ENCODE measurements at places on chromosomes 16 and 17.

- no peak for DNase-seq
These were observed 19.8 kb downstream of the FMNL1 start for GRCh38 chr17:45241328-45242028.

GRCh38 chr17:56822725-56823124 lies 11.0 kb downstream of the C17orf67 start:
- DNase-seq: no peak

DNA sequence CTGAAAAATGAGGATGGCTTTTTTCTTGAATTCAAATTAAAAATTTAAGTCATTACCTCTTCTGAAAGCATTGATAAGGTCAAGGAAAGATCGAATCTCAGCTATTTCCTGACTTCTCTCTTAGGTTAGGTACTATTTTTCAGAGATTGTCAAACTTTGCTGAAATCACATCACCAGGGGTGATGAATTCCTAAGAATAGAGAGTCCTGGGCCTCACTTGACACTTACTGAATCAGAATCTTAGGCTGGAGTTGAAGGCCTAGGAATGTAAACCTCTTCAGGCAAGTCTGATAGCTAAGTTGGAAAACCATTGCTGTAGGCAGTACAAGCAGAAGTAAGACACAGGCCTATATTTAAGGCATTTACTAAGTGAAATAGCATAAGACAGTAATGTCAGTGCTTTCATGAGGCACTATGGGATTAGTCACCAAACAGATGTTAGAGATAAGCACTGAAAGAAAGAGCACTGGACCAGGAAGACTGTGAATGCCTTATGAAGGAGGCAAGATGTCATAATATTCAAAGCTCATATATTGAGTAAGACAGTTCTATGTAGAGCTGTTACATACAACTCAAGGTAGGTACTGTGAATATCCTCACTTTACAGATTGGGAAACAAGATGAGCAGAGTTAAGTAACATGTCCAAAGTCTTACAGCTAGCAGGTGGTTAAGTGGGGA lies 21.5 kb downstream of the DCAF7 start:
- no peak for DNase-seq

DNA sequence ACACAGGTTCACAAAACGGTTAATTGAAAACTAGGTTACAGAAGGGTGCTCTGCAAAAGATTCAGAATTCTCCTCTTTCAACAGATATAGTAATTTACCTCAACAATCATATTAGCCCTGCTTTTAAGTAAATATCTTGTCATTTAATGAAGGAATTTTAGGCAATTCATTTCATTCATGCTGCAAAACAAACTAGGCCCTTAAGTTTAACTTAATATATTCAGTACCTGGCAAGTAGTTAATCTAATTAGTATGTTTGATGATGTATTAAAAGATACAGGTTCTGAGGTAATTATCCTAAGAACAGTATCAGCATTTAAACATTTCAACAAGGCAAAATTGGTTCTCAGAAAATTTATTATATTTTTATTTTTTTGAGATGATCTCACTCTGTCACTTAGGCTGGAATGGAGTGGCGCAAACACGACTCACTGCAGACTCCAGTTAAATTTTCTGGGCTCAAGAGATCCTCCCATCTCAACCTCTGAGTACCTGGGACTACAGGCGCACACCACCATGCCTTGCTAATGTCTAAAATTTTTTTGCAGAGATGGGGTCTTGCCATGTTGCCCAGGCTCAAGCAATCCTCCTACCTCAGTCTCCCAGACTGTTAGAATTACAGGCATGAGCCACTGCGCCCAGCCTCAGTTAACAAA lies 44.9 kb downstream of the SMURF2 start:
- DNase-seq: no peak

- DNase-seq: no peak
These were observed 1259.0 kb upstream of the GOT2 start for GRCh38 chr16:59993101-59993500.

DNA sequence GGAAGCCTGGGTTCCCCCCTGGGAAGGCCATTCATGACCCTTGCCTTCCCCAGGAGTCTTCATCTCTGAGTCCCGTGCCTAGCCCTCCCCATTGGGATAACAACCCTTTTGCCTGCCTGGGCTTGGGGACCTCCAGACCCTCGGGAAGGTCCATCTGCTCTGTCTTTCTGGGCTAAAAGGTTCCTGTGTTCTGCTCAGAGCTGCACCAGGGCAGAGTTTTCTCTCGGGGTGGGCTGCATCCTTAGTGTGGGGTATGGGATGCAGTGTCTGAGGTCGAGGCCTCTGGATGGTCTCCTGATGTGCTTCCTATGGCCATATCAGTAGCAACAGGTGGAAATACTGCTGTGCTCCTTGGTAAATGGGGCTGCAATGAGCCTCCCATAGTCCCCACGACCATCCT lies 22.9 kb upstream of the PLLP start:
- no peak for DNase-seq

DNA sequence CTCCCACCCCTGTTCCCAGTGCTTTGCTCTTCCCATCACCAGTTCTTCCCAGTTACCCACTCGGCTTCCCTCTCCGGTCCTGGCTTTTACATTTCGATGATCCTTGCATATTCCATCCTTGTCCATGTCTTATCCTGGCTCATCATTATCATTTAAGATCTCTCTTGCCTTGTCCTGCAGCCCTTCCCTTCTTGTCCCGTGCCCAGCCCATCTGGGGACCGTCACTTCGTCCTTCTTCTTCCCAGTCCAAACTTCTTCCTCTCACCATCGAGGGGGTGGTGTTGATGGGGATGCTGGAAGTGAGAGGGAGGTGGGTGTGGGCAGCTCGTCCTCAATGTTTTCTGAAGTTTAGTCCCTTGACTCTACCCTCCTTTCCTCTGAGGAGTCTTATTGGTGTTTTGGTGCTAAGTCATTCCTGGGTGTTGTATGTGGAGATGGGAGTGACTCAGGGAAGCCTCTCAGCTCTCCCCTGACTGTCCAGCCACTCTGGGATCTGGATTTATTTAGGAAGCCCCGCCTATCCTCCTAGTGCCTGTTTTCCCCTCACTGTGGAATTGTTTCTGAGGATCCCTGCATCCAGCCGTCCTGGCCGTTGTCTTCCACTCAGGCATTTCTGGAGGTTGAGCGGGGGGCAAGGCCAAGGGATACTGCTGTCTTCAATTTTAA lies 975 bp downstream of the SNX29 start:
- no peak for DNase-seq

- peak; percentile 14 for DNase-seq
These were observed 3.8 kb downstream of the ERCC4 start for GRCh38 chr16:13923703-13924298.

DNA sequence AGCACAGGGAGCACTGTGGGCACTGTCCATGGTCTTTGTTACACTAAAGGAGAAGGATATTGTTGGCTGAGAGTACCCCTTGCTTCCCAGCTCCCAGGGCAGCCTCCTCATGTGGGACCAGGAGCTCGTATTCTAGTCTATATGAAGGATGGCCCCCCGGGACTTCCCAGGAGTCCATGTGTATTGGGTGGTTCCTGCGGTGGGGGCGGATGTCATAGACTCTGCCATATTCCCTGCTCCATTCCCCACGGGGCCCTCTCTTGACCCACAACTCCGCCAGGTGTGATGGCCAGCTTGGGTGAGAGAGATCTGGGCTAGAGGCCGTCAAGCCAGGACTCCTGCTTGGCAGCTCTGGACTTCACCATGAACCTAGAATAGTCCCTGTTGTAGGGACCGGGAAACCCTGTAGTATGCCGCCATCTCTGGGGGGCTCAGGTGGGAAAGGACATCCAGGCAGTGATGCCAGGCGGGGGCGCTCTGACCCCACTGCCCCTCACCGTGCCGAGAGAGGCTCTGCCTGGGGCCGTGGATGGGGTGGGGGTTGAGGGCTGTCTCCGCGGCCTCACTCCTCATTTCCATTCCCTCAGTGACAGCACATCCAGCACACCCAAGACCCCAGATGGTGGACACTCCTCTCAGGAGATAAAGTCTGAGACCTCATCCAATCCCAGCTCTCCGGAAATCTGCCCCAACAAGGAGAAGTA lies 37.8 kb downstream of the OR1D5 start:
- DNase-seq: no peak

GRCh38 chr17:79503126-79503839 lies 107.6 kb downstream of the RBFOX3 start:
- DNase-seq: no peak

GRCh38 chr17:68446626-68447041 lies 10.7 kb downstream of the WIPI1 start:
- no peak for DNase-seq

DNA sequence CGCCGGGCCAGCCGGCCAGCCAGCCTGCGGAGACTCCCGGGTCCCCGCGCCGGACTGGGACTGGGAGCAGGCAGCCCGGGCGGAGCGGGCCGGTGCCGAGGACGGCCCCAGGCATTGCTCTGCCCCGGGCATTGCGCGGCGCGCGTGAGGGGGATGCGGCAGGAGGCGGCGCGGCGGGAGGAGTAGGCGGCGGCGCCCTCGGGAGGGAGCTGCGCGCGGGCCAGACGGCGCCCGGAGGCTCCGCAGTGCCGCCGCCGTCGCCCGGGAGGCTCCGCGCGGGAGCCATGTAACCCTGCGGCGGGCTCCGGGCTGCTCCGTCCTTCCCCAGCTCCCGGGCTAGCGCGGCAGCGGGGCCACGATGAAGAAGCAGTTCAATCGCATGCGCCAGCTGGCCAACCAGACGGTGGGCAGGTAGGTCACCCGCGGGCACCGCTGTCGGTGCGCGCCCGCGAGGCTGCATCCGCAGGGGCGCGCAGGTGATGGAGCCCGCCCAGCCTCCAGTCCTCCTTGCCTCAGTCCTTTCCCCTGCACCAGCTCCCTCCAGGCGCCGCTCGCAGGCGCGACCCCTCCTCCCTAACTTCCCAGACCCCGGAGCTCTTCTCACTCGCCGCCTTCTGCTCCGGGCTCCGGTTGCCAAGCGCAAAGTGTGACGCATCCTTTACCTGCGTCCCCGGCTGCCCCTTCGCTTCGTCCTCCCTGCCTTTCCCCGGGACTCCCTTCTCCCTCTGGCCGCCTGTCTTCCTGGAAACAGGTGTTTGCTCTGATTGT lies at the start of gene ARHGAP44:
Gene ARHGAP44 (plus strand): TSS at position 18 of the 768 bp plus-strand sequence. CDS start 341 bp downstream, at position 359.
- DNase-seq: no peak

- no peak for DNase-seq
These were observed 8.5 kb downstream of the CPNE7 start for GRCh38 chr16:89583895-89584644.

GRCh38 chr17:65027305-65027704 lies 29.2 kb downstream of the GNA13 start:
- DNase-seq: peak; percentile 46

GRCh38 chr17:38777641-38778250 lies 21.6 kb downstream of the PIP4K2B start:
- DNase-seq: no peak

DNA sequence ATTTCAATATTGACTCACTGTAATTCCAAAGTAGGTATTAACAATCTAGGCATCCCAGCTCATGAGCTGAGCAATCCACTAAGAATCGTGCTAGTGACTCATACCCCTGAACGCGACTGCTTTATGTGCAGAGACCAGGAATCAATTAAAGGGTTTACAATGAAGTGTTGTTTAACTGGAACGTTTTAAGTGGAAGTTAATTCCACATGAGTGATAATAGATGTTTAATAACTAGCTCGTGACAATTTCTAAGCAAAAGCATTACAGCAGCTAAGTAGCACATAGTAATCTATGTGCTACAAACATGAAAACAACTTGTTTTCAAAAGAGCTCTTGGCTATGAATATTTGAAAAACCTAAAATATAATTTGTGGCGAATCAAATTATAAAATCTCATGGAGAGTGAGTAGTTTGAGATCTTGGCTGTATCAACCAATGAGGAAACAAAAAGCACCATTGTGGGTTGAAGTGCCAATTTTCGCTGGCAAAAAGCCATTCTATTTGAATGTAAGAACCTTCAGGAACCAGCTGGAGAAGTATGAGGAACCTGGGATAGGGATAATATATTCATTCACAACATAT lies 9.4 kb downstream of the GJC1 start:
- DNase-seq: no peak

DNA sequence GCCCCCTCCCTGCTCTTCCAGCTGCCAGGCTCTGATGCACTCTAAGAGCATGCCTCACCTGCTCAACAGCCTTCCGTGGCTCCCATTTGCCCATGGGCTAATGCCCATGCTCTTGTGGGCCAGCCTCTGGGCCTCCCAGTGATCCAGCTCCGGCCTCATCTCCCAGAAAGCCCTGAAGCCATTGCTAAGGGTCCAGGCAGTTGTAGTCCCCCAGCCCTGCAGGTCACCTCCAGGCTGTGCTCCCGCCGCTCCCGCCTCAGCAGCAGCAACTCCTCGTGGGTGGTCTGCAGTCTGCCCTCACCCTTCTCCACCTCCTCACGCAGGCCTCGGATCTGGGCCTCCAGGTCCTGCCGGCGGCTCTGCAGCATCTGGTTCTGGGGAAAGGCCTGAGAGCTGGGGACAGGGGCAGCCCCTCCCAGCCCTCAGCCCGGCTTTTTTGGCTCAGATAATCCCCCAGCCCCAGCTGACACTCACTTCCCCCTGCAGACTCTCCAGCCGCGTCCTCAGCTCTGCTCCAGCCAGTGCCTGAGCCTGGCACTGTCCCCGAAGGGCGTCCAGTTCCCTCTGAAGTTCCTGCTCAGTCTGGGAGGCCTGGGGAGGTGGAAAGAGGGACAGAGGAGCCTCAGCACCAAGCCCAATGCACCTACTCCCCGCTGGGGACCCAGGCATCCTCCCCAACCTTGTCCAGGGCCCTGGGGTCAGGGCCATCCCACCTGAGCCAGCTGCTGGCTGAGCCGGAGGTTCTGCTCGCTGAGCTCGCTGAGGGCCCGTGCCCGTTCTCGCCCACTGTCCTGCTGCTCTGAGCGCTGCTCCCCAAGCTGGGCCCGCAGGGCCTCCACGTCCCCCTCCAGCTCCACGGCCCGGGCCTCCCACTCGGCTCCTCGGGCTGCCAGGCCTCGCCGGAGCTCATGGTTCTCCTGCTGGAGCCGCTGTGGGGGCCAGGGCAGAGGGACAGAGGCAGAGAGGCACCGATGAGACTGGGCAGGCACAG lies 6.2 kb downstream of the BICDL2 start:
- DNase-seq: no peak

- DNase-seq: peak; percentile 81
These were observed 38.7 kb upstream of the FOXJ1 start for GRCh38 chr17:76179496-76180467.

GRCh38 chr16:1989209-1990100 lies at the start of gene SYNGR3:
TSS of gene SYNGR3 (plus strand) at chr16:1989970. CDS start at chr16:1990103, 133 bp downstream.
- no peak for DNase-seq

DNA sequence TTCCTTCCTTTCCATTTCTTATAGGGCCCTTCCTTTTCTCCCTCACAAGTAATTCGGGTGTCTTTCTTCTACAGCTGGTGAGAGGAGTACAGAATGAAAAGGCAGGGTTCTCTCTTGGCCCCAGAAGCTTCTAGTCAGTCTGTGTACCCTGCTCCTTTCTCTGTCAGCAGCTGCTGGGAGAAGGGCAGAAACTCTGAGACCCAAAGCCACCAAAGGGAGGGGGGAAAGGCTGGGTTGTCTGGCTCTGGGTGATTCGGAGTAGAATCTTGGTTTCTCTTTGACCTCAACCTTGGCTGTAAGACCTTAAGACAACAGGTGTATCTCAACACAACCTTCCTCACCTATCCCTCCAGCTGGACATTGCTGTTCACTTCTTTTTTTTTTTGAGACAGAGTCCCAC lies 3.3 kb upstream of the NR1D1 start:
- no peak for DNase-seq
